Occipital lobe (tissue), 3 donors: ENCODE measurements at places on chromosomes 4 and X. TPM values are rescaled to one million over a fixed set of nuclear protein-coding genes. Genes with fewer than 3 reads are reported as not detected.

DNA sequence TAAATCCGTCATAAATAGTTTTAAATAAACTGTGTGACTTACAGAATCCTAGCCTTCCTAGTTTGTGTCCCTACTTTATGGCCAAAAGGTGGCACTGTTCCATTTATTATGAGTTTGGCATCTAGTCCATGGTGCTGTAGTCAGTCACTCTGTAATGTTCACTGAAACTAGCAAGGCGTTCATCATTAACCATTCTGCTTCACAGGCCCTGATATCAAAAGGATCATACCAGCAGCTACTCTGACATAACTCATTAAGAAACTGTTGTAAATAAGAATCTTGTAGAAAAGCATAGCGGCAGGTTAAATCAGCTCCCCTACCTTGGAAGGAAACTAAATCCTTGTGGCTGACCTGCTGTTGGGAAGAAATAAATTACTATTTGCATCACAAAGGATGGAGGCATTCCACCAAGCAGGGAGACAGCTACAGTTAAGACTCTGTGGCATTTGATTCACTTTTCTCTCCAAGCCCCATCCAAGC lies 919.6 kb upstream of the DIAPH2 start:
- DNase-seq, result no peak

GRCh38 chrX:152813206-152813605 lies 17.4 kb downstream of the CETN2 start:
- DNase-seq, result no peak

DNA sequence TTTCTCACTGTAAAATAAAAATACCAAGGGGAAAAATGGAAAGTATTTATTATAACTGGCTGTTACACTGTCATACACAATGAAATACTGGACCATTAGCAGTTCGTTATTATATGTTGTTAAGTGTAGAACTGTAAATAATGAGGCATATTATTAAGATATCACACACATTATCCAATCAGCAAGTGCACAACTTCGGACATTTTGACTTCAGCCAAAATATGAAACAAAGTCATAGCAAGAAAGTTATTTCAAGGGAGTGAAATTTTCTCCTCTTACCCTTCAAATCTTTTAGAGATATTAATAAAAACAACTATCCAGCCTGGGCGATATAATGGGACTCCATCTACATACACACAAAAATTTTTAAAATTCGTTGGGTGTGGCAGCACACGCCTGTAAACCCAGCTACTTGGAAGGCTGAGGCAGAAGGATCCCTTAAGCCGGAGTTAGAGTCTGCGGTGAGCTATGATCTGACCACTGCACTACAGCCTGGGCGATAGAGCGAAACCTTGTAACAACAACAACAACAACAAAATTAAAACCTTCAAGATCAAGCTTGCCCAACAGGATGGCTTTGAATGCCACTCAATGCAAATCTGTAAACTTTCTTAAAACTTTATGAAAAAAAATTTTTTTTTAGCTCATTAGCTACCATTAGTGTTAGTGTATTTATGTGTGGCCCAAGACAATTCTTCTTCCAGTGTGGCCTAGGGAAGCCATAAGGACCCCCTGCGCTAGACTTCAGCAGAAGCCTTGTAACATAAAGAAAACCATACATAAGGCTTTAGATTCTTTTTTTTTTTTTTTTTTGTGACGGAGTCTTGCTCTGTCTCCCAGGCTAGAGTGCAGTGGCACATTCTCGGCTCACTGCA lies 1.3 kb upstream of the CISD2 start:
- no peak for DNase-seq

GRCh38 chr4:81512757-81513501 lies 41.2 kb upstream of the RASGEF1B start:
- no peak for DNase-seq

GRCh38 chr4:106019771-106020170 lies 124.5 kb downstream of the NPNT start:
- no peak for DNase-seq

DNA sequence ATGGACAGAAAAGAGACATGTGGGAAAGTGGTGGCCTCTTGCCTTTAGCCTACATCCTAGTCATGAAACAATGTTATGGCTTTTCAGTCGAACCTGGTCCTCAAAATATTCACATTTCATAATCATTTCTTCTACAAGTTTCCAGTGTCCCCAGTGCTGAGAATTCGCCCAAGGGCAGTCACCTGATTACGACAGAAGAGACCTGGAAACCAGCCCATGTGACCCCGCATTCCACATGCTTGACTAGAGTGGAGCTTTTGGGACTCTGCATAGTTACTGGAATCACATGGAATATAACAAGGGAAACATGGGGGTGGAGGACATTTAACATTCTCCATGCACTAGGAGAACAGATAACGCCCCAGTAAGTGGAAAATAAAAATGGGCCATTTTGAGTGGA lies 100.1 kb downstream of the PPARGC1A start:
- no peak for DNase-seq

DNA sequence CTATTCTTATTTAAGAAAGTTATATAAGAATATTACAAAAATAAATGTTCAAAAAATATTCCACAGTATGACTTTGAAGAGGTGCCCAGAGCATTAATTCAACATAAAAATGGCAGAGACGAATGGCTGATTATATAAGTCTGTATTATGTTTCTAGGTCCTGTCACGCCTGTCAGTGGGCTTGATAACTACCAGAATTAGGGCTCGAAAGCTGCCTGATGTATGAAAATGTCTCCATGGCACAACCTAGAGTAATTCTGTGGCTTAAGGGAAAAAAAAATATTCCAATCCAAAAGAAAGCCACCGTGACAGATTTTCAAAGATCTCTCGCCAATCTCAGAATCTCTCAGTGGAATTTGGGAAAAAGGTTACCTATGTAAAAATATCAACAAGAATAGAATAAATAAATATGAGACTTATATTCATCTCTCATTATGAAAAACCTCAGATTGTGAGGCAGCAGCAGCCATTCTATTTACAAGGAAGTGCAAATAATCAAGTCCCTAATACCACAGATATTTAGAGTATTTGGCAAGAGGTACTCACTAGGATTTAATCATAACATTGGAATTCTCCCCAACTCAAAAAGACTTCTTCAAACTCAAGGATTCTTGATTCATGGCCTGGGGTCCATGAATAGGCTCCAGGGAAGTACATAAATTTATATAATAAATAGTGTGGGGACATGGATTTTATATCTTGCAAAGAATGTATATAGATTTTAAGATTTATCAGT lies 489.1 kb upstream of the INTU start:
- DNase-seq, result no peak

NOX1 gene
- not detected for total RNA-seq

SETD7 gene
- 42.7 TPM for total RNA-seq

DNA sequence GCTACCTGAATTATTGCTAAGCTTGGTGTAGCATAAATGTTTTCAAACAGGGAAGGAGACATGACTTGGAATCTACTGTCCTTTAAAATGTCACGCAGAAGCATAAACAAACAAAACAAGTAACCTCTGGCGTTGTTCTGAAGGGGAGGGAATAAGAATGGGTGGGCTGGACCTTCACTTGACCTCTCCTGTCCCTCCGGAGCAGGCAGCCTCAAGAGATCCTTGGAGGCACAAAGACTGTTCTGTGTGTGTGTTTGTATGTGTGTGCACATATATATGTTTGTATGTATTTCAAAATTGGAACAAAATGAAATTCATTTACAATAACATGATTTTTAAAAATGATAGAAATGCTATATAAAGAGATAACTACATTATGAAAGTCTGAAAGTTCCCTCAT lies 91.3 kb upstream of the DCLK2 start:
- DNase-seq, result no peak

DNA sequence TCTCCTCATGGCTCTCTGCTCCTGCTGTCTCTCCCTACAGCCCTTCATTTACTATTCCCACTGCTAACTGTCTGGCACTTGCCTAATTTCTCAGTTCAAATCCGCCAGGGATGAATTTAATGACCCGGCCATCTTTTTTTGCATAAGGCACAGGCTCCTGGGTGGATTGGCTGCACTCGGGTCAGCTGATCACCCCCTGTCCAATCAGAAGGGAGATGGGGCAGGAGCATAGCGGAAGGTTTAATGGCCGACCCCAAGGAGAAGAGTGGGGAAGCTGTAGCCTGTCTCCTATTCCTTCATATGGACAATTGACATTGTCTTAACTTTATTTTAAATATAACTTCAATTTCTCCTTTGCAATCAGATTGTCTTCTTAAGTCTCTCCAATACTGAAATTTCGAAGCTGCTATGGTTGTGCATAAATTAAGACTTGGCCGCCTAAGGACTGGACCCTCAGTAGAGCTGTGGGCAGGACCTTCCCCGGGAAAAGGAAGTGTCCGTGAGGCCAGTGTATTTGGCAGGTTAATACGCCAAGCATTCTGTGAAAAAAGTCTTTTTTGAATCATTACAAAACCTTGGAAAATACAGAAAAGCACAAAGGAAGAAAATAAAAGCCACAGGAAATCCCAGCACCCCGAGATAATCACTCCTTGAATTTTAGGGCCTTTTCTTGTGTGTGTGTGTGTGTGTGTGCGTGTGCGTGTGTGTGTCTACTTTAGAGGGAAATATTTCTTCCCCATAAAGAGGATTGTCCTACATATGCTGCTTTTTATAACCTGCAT lies 55.5 kb downstream of the SMIM20 start:
- DNase-seq, result no peak

CYTL1 gene
- 0.94 TPM for total RNA-seq

- DNase-seq, result no peak
Observed at GRCh38 chr4:76205476-76205875, 8.1 kb downstream of the SCARB2 start.

KDR gene
- total RNA-seq, result 13.7 TPM

MCF2 gene
- total RNA-seq, result 12.9 TPM

- no peak for DNase-seq
Observed at GRCh38 chrX:36844857-36845256, 163.3 kb upstream of the FAM47C start.

GRCh38 chr4:70360460-70360859 lies at the start of gene SMR3A:
TSS of gene SMR3A (plus strand) at chr4:70360760. CDS start at chr4:70362116, 1,356 bp downstream.
- no peak for DNase-seq

DGKK gene
- total RNA-seq, result 0.47 TPM

GRCh38 chr4:161828061-161828460 lies 335.7 kb downstream of the FSTL5 start:
- DNase-seq, result no peak

PCDH11X gene
- 130 TPM for total RNA-seq

OPN1LW gene
- not detected for total RNA-seq

- peak; percentile 33 for DNase-seq
Observed at GRCh38 chr4:151325111-151325948, at the start of gene SH3D19. TSS of gene SH3D19 (minus strand) at chr4:151325605. CDS start at chr4:151325352, 253 bp downstream.
